ENCODE measurements at places on chromosomes 11 and 22.

- DNase-seq: no peak
These were observed 309.8 kb downstream of the SHANK2 start for GRCh38 chr11:70942593-70942992.

- peak; percentile 56 for DNase-seq
These were observed 4.4 kb upstream of the SPDYC start for GRCh38 chr11:65165410-65166317.

DNA sequence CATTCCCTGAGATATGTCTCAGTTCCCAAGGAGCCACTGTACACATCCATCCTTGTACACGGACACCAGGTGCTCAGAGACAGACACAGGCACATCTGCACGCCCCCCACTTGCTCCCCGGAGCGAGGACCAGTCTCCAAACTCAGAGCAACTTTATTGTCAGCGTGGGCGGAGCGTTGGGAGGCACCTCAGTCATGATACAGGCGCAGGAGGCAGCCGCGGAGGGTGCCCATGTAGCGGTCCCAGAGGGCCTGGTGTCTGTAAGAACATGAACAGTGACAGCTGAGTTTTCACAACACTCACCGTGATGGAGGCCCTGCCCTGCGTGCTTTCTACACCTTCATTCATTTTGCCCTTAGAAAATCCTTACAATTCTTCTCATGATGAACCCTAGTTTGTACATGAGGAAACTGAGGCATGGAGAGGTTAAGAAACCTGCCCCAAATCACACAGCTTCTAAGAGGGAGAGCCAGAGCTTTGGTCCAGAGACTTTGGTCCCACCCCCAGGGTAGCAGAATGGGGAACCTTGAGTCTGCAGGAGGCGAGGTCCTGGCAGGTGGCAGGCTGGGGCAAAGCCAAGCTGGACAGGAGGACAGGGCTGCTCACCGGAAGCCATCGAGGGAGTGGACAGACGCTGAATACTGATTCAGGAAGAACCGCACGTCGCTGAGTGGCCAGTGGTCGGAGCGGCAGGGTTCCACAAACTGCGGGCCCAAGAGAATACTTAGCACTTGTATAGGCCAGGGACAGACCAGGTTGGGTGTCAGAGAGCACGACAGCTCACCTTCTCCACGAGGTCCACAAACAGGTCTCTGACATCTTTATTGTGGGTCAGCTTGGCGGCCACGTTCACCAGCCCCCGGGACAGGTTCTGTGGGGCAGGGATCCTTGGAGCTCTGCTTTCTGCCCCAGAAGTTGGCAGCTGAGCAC lies 4.2 kb downstream of the FIBP start:
- DNase-seq: no peak

GRCh38 chr11:959027-959426 lies 33.4 kb downstream of the AP2A2 start:
- DNase-seq: no peak

DNA sequence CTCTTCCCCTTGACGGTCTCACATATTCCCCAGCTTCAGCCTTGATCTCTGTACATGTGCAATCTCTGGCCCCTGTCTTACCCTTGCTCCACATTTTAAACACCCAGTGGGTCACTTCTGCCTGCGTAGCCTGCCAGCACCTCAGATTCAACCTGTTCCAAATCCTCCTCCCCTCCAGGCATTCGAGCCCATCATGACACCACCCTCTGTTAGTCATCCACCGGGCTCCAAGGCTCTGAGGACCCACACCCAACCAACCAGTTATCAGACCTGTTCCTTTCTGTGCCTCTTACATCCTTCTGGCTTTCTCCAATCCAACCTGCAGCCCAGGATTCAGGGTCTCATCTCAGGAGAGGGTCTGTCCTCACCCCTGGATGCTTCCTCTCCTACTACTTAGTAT lies 119.8 kb upstream of the TBCEL start:
- no peak for DNase-seq

DNA sequence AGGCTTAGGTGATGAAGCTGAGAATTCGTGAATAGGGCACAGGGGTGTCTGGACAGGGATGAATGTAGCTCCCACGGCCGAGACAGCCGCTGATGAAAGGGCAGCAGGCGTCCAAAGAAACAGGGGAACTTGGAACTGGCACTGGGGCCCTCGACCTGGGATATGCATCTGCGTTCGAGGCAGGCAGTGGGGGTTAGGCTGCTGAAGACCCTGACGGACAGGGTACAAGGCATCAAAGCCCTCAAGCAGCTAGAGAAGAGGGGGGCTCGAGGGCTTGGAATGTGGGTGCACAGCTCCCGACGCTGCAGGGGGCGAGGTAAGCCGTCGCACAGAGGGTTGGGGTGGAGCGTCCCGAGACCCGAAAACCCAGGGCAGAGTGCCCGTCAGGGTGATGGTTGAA lies 6.9 kb upstream of the SYT8 start:
- no peak for DNase-seq

DNA sequence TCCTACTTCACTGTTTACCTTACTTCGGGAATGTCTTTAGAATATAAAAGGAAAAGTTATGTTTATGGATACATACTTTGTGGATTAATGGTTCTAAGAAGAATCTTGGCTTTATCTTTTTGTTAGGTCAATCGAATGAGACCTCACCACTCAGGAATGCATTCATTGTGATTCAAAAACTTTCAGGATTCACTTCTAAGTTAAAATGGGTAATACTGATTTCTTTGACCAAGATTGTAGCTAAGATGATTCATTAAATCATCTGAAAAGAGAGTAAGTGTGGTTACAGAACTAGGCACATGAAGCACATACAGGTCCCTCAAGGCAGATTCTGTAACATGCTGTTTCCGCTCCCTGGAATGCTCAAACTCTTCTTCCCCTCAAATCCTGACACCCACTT lies 716.4 kb downstream of the KCNA4 start:
- DNase-seq: no peak

GRCh38 chr11:8948886-8949285 lies 6.1 kb upstream of the ASCL3 start:
- DNase-seq: no peak

DNA sequence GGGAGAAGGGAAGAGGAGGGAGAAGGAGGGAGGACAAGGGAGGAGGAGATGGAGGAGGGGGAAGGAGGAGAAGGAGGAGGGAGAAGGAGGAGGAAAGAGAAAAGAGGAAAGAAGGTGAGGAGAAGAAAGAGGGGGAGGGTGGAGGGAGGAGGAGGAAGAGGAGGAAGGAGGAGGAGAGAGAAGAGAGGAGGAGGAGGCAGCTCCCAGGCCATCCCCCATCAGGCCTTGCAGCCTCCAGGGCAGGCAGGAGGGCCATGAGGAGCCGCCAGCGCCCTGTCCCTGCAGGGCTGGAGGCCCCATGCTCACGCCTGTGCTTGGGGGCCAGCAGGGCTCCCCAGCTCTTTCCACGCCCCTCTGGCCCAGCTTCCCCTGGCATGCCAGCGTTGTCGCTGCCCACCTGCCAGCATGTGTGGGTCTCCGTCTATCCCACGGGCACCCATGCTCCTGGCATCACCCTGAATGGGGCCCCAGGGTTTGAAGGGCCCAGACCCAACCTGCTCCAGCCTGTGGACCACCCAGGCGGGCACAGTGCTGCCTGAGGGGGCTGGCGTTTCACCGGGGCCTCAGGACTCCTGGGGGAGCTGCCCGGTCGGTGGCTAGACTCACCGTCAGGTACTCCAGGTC lies 5.2 kb downstream of the TSPAN32 start:
- no peak for DNase-seq
